SK-MEL-5 (cell line): ENCODE measurements at places on chromosomes 4 and X. TPM values are rescaled to one million over a fixed set of nuclear protein-coding genes. Genes with fewer than 3 reads are reported as not detected.

The FGA gene
- total RNA-seq, result not detected in 2 replicates

The AMTN gene
- not detected in 2 replicates for total RNA-seq

The SSX4 gene
- 0.42 TPM in 1 of 2 replicates, not detected in the other for total RNA-seq

The NRK gene
- total RNA-seq, result 0.05 TPM in 1 of 2 replicates, not detected in the other

The PHKA1 gene
- 4.0 and 4.1 TPM in 2 replicates for total RNA-seq

The SERPINA7 gene
- not detected in 2 replicates for total RNA-seq

The PROM1 gene
- total RNA-seq, result 3.1 and 4.1 TPM in 2 replicates

The RRH gene
- not detected in 2 replicates for total RNA-seq

The RADX gene
- 7.3 and 7.4 TPM in 2 replicates for total RNA-seq

The CYSLTR1 gene
- total RNA-seq, result not detected in 2 replicates
